Kidney (tissue), 22 donors: ENCODE measurements at places on chromosomes 12 and 14. TPM values are rescaled to one million over a fixed set of nuclear protein-coding genes. Genes with fewer than 3 reads are reported as not detected.
A peak's percentile ranks its signal among the peaks of the same experiment; 100 is the strongest.

DNA sequence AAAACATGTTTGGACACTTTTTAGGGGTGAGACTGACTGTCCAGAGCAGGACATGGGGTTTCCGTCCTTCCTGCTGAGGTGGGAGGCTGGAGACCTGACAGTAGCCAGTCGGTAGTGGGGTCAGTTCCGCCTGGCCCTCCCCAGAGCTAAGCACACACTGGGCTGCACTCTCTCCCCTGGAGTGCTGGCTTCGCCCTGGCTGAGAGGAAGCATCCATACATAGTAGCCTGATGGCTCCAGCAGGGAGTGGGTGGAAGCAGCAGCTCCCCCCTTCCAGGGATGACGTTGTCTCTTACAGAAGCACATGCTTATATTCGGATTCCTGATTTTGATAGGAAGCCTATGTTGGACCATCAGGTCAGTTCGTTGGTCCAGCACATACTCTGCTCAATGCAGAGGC lies 40.4 kb downstream of the SFSWAP start:
- no peak for DNase-seq

CACNA1C gene
- 17.4 TPM for total RNA-seq

NGB gene
- total RNA-seq: not detected

GRCh38 chr14:38405851-38406635 lies 150.2 kb upstream of the CLEC14A start:
- DNase-seq: peak; percentile 18
